ENCODE measurements at places on chromosomes 7 and 10.

GRCh38 chr10:62903828-62904227 is 87.7 kb upstream of the EGR2 start:
- DNase-seq = no peak

DNA sequence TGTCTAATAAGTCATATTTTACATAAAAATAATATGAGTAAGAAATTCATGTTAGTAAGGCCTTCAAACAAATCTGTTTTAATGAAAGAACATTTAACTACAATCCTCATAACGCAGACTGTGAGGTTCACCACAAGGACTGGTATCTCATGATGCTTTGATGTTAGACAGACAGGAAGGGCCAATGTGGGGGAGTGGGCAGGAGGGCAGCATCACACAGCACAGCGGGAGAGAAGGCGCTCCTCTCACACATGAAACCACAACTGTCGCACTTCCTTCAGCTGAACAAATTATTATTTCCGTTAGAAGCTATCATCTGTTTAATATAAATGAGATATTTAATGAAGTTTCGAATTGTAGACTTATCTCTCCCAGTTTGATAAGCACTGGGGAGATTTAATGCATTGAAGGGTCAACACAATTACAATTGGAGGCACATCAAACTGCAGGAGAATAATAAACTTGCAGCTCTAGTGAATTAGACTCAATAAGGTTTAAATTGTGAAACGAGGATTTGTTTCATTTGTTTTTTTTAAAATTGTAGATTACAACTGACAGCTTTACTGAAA is 466.1 kb downstream of the PARD3 start:
- DNase-seq = no peak

GRCh38 chr7:72394016-72394415 is 18.1 kb downstream of the CALN1 start:
- no peak for DNase-seq

DNA sequence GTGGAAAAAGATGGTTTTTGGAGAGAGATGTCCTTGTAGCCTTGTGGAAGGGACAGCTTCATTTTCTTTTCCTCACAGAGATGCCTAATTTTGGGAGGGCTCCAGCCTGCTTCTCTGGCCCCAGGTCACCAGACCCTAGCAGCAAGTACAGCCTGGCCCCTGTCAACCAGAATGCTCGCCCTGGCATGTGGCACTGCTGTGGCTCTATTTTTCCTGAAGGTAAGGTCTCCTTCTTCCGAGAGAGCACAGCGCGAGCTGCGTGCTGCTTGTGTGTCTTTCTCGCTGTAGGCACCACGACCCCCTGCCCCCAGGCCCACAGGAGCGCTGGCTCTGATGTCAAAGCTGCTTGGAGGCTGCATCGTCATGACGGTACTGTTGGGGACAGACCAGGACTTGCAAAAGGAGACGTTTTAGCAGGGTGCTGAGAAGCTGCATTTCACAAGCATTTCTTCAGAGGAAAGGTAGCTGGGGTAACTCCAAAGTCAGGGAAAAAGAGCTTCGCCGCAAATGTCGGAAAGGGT is 58.7 kb downstream of the CLEC2L start:
- no peak for DNase-seq

DNA sequence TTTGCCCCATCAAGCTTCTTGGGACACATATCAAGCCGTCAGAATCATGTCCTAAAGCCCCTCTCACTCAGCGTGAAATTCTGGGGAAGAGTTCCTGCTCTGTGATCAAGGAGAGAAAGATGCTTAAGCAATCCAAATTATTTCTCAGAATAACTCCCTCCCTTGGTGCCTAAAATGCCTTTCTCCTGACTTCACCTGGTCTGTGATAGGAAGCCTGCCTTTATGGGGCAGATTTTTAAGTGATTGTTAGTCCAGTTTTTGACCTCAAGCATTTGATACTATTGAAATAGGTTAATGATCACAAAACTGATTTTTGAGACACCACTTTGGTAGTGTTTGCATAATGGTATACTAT is 76.4 kb upstream of the MAGI2 start:
- DNase-seq = no peak

- no peak for DNase-seq
Measured at GRCh38 chr7:110104243-110104642, 986.7 kb upstream of the LRRN3 start.

DNA sequence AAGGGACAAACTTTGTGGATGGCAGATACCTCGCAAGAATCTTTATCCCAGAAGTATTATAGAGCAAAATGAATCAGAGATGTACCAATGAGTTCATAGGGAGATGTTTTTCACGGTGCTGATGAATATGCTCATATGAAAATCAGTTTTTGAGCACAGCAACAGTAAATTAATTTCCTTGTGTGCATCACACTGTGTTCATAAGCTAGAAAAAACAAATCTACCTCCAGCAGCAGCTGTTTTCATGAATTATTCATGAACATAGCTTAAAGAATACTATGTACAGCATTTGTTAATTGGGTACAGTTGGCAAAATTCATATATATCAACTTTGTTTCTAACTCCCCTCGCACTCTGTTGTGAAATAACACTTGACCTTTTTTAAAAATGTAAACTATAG is 809.8 kb downstream of the GRM8 start:
- no peak for DNase-seq

DNA sequence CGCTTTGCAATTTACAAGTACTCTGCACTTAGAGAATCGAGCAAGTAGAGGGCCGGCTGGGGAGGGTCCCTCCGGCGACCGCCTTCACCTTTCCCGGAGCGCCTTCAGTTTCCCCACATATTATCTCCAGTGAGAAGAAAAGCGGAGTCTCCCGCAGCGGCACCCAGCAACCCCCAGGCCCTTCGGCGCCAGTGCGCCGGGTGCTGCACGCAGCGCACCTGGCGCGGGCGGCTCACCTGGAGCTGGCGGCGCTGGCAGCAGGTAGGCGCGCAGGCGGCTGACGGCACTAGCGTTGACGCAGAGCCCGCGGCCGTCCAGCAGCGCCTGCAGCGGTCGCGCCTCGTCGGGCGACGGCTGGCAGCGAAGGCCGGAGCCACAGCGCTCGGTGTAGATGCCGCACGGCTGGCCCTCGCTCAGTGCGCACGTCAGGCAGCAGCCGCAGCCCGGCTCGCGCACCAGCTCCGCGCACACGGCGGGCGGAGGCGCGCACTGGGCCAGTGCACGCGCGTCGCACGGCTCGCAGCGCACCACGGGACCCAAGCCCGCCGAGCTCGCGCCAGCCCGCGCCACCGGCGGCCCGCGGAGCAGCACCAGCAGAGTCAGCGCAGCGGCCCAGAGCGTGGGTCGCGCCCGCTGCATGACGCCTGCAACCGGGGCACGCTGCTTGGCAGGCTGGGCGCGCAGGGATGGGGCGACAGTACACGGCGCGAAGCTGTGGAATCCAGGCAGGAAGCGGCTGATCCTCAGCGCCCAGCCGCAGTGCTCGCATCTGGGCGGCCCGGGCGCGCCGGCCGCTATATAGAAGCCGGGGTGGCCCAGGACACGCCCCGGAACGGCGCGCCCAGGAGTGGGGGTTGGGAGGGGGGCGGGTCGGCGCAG is at the start of gene IGFBP3:
Gene IGFBP3, minus strand, starts transcription at position 771 of the 879 bp plus-strand sequence. Its CDS starts 132 bp downstream, at position 639.
- DNase-seq = no peak

DNA sequence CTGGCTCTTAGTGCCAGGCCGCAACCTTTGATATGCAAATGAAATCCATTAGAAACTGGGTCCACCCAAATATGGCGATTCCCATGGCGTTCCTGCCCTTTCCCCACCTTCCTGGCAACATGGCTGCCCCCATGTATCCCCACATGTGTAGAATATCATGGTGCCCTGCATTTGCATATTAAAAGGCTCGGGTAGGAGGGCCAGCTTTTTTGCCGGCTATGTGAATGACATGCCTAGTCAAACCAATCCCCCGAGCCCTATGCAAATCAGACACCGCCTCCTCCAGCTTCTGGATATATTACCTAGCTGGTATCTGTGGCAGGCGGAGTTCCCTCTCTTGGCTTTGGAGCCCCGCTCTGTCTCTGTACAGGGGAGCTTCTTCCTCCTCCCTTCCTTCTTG is 18.3 kb downstream of the MMS19 start:
- DNase-seq = no peak

- DNase-seq = no peak
Measured at GRCh38 chr10:121694966-121695643, 96.9 kb upstream of the FGFR2 start.

GRCh38 chr7:156305351-156305750 is 335.2 kb upstream of the RNF32 start:
- DNase-seq = no peak

GRCh38 chr10:99524736-99525380 is 7.9 kb upstream of the NKX2-3 start:
- DNase-seq = no peak

DNA sequence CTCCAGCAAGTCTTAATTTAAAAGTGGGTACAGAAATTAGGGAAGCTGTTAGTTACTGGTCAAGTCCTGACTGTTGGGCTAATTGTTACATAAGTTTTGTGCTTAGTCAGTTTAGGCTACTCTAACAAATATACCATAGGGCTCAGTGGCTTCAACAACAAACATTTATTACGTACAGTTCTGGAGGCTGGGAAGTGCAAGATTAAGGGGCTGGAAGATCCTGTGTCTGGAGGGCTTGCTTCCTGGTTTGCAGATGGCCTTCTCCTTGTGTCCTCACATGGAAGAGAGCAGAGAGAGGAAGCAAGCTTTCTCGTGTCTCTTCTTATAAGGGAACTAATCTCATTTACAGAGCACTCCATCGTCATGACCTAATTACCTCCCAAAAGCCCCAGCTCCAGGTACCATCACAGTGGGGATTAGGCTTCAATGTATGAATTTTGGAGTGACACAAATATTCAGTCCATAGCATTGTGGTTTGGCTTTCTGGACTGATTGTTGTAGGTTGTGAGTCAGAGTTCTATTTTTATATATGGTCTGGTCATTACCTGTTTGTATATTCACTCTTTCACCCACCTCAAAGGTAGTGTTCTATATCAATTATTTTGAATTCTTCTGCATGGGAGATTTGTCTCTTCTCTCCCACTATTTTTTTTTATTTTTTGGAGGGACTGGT is 17.1 kb downstream of the ST7 start:
- DNase-seq = no peak

GRCh38 chr10:15897287-15897686 is 37.0 kb upstream of the MINDY3 start:
- no peak for DNase-seq

DNA sequence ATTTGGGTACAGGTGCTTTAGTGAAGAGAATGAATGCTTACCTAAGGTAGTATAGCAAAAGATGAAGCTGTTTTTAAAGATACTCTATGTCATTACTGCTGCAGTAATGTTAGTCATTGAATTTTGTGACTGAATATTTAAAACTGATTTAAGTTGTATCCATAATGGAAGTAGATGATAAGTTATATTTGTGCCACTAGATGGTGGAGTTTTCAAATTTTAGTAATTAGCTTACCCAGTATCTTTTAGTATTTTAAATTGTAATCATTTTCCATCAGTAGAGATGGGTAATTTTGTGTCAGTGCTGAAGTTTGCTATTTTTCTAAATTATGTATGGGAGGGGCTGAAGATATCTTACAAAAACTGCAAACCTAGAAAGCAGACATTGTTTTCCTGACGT is 25.2 kb downstream of the HBP1 start:
- DNase-seq = no peak

DNA sequence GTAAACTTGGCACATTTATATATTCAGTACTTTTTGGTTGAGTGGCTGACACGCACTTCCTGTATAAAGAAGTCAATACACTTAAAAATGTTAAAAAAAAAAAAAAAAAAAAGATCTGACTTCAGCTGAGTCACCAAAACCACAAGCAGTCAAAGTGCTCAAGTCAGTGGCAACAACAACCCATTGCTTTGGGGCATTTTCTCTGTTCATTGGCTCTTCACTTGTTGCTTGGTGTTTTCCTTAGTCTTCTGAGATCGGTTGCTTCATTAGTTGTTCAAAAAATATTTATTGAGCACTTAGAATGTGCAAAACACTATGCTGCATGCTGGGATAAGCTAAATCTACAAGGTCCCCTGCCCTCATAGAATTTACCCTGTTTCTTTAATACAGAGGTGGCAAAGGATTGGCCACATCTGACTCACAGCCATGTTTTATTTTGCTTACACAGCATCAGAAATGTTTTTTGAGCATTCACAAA is 63.7 kb downstream of the ZNRF2 start:
- DNase-seq = no peak

Data from coronary artery (tissue), 2 donors.